ENCODE measurements at places on chromosomes 11 and 22.

DNA sequence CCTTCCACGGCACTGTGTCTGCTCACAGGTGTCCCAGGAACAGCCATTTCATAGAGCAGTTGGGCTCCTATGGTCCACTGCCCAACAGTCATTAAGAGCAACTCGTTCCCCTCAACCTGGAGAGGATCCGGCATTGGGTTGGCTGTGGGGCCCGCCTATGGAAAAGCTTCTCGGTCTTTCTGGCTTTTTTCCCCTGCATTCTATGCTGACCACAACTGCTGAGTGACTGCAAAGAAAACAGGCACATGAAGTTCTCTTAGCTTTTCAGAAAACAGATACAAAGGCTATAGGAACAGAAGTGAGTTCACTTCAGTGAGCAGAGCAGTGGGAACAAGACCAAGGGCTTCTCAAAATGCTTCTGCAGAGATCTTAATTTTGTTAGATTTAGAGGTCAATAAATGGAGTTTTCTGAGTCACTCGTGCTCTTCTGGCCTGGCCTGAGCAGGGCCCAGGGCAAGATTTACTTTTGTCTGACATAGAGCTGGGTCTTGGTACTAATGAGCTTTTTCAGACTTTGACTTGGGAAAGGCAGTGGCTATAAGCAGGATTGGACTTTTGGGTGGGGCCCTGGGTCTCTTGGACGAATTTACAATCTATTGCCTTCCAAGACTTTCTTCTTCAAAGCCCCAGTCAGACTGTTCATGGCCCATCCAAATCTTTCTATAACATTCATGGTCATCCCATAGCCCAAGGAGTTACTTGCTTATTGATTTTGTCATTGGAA is 13.6 kb upstream of the APOL5 start:
- DNase-seq: no peak

DNA sequence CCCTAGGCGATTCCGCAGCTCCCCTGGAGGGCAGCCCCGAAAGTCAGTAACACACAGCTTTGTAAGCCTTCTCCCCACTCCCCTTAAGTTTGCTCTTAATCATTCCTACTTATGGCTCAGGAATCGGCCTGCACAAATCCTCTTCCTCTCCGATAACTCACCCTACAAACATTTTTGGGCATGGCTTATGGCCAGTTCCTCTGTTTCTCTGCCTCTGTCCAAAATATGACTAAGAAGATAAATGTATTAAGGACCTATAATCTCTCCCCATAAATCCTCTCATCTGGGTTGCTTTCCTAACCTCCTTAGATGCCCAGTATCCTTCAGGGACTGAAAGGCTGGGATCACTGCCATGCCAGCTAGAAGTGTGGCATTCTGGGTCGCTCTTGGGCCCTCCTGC is 41.0 kb downstream of the PAMR1 start:
- DNase-seq: peak; percentile 77

- no peak for DNase-seq
Observed at GRCh38 chr11:109019342-109019936, 354.6 kb downstream of the DDX10 start.

GRCh38 chr11:118930094-118930712 is 4.5 kb upstream of the BCL9L start:
- peak; percentile 92 for DNase-seq

GRCh38 chr11:72491001-72491400 is 56.7 kb upstream of the CLPB start:
- DNase-seq: peak; percentile 55

DNA sequence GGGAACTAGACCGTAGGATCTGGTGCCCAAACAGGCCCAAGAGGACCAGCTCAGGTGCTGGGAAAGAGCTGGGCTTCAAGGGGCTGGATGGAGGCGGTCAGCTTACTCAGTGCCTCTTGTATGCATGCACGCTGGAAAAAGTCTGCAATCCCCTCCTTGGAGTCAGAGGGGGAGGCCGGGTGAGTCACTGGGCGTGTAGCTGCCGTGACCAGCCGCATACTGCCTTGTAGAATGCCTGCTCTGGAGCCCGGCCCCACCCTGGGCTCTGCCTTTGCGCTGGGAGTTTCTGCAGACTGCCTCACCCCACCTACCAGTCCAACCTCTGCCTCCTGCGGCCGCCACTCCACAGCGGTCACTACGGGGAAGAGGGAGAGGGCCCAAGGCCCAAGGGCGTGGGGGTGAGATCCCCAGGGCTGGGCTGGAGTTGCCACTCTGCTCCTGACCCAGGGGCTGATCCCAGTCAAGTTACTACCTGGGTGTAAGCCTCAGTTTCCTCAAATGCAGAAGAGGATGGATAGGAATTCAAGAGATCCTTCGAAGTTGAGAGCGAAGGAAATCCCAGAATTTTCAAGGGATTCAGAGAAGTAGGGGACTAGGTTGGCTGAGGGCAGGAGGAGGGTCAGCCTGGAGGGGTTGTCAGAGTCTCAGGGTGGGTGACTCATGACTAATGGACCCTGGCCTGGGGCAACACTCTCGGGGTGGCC is 4.2 kb downstream of the MRGPRF start:
- peak; percentile 99 for DNase-seq

GRCh38 chr11:118895093-118896039 is 11.7 kb downstream of the CXCR5 start:
- no peak for DNase-seq

GRCh38 chr11:65726660-65727059 is 6.1 kb upstream of the RNASEH2C start:
- DNase-seq: no peak

DNA sequence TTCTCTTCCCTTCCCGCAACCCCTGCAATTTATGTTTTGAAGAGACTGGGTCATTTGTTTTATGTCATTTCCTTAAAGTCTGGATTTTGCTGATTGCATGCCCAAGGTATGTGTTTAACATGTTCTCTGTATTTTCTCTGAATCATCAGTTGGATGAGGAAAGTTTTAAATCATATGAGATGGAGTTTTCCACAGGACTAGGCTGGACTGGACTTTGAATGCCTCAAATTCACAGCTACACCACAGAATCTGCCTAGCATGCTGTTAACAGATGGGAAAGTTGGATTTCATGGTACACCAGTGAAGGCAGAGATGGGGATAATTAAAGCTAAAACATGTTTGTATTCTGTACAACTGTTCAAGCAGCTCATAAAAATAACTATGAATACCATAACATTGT is 62.6 kb downstream of the CWC15 start:
- peak; percentile 83 for DNase-seq

- no peak for DNase-seq
Observed at GRCh38 chr22:45878901-45879551, 97.9 kb downstream of the WNT7B start.

- peak; percentile 24 for DNase-seq
Observed at GRCh38 chr11:122556605-122557004, 98.9 kb upstream of the UBASH3B start.

DNA sequence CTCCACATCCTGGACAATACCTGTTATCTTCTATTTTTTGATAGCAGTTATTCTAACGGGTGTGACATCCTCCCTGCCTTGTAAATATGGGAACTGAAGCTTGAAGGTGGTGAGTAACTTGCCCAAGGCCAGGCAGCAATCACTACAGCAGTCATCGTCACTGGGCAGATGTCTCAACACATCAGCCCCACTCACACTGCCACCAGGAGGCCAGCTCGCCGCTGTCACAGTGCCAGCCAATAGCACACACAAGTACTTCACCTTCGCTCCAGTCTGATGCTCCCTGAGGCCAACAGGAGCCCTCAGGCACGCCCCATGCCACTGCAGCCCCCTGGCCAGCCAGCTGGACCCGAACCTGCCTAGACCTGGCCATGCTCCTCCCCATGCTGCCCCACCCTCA is 4.9 kb upstream of the TTLL1 start:
- no peak for DNase-seq

DNA sequence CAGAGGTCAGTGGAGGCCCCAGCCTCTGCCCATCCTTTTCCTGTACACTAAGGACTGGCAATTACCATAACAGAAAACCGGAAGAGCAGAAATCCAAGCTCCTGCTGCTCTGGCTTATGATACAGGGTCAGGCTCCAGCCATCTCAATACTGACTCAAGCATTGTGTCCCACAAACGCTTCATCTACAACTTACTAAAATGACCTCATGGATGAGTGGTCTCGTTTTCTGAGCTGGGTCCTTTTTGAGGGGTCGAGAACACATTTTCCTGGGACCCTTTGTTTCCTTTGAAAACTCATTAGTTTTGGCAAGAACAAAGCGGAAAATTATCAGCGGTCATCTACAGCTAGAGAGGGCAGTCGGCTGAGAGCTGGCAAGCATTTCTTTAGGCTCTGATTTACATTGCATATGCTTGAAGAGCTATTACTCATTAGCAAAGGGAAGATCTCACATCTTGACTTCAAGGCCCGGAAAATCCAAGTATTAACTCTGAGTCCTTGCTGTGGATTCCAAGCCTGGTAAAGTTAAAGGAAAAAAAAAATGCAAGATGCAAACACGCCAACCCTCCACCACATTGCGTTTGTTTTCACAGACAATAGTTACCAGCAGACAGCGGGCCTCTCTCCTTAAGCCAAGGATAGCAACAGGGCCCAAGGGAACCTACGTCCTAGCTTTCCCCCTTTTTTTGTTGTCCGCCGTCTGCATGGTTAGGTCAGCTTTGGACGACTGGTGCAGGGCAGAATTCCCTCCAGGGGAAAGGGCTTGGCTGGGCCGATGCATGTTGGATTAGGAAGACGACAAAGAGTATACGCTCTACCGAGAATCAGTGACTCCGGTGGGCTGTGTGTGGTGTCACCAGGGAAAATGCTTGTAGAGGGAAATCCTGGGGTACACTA is 1.8 kb downstream of the TESMIN start:
- peak; percentile 48 for DNase-seq

DNA sequence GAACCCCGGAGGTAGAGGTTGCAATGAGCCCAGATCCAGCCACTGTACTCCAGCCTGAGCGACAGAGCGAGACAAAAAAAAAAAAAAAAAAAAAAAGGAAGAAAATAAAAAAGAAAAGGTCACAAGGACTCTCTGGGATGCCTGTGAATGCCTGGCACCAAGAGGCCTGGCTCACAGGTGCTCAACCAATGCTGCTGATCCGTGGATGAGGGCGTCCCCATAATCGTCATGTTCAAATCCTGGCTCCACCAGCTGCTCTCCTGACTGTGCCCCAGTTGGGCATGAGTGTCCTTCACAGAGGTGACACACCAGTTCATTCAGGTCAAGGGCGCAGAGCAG is 645 bp upstream of the GAS2L1 start:
- DNase-seq: no peak

GRCh38 chr22:36149441-36149840 is 11.1 kb downstream of the APOL3 start:
- DNase-seq: no peak

DNA sequence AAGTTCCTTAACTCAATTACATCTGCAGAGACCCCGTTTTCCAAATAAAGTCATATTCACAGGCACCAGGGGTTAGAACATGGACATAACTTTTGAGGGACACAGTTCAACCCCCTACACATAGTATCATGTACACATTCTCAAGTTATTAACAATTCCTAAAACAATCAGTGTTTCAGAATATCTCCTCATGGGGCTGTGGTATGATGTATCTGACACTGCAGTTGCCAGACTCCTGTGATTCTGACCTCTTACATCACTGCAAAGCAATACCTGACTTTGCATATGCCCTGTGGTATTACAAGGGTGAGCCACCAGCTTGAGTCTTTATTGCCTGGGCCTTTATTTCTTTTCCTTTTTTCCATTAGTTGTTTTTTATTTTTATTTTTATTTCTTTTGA is 141.7 kb downstream of the COMMD9 start:
- DNase-seq: no peak

- DNase-seq: no peak
Observed at GRCh38 chr11:108498816-108499408, 728 bp upstream of the POGLUT3 start.

- DNase-seq: no peak
Observed at GRCh38 chr11:1853376-1854131, 670 bp downstream of the LSP1 start.

- DNase-seq: no peak
Observed at GRCh38 chr11:133476570-133477250, 55.6 kb downstream of the OPCML start.

DNA sequence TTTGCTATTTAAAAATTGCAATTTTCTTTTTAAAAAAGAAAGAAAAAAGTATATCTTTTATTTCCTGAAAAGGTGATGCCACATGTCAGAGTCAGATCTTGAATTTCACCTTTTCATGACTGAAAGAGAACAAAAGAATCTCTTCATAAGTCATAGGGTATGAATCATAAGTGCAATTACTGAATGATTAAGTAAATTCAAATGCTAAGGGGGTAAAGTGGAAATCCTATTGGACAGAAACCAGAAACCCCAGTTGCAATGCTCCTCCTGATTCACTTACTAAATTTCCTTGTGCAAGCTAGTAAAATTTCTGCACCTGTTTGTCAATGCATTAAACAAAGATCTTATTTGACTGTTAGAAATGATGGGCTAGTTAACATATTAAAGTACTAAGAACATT is 8.2 kb upstream of the PRRG4 start:
- no peak for DNase-seq

DNA sequence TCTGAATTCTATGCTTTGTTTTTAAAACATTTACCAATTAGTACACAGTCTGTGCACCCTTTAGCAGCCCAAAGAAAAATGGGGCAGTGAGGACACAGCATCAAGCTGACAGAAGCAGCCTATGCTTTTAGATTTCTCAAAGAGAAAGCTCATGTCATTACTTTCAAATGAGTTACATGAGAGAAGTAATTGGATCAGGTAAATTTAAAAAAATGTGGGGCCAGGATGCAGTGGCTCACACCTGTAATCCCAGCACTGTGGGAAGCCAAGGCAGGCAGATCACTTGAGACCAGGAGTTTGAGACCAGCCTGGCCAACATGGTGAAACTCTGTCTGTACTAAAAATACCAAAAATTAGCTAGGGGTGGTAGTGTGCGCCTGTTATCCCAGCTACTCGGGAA is 57.7 kb downstream of the APOL5 start:
- no peak for DNase-seq

DNA sequence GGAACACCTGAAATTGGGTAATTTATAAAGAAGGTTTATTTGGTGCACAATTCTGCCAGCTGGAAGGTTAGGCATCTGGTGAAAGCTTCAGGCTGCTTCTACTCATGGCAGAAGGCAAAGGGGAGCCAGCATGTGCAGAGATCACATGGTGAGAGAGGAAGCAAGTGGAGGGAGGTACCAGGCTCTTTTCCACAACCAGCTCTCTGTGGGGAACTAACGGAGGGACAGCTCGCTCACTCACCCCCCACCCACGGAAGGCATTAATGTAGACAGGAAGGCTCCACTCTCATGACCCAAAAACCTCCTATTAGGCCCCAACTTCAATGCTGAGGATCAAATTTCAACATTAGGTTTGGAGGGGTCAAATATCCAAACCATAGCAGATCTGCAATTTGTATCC is 75.6 kb upstream of the ARHGAP32 start:
- no peak for DNase-seq

GRCh38 chr11:3200388-3201111 is 18.1 kb downstream of the MRGPRG start:
- no peak for DNase-seq
